ENCODE measurements at places on chromosomes 7 and 10.

GRCh38 chr10:75778665-75779064 lies 347.2 kb downstream of the LRMDA start:
- DNase-seq = no peak

DNA sequence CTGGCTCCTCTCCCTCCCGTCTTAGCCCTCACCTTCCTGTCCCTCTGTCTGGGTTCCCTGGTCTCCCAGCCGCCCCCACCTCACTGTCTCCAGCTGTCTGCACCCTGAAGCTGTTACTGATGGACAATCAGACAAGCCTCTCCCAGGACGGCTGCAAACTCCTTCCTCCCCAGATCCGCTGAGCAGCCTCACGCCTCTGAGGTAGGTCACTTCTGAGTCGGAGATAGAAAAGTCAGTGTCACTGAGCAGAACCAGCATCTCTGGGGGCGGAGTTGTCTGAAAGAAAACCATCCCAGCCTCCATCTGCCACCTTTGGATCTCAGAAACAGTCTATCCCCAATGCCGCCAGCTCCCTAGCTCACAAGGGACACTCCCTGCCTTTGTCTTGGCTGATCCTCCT lies 27.4 kb downstream of the FAM241B start:
- DNase-seq = no peak

DNA sequence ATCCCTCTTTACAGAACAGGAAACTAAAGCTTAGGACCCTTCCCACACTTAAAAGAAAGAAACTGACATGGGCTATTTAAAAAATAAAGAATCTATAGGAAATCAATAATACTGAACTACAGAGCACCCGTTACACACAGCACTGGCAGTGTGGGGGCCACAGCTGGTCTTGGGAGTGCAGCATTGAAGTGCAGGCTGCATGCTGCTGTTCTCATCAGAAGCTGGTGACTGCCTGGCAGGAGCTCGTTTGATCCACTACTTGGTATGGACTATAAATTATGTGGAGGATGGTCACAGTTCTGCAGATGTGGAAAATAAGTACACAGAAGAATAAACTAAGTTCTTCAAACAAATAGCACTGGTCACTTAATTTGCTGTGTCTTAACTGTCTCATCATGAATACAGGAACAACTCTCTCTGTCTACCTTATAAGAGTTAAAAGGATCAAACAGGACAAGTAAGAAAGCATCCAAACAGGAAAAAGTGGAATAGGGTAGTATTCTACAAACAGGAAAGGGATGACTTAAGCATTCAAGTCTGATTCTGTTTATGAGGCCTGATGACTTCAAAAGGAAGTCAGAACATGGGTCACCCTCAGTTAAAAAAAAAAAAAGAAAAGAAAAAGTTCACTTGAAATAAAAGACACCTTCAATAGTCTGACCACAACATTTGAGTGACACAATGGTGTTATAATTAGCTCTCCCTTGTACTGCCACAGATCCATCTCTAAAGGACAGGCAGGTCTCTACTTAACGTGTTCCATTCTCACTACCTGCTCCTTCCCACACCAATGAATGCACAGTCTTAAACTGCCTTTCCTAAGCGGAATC lies 21.0 kb downstream of the DOCK4 start:
- DNase-seq = no peak

GRCh38 chr7:22380333-22380732 lies 23.4 kb upstream of the RAPGEF5 start:
- DNase-seq = no peak

- DNase-seq = no peak
These were observed 27.3 kb downstream of the PLXDC2 start for GRCh38 chr10:19843487-19843886.

- no peak for DNase-seq
These were observed 23.9 kb upstream of the PNLIPRP3 start for GRCh38 chr10:116403740-116404250.

DNA sequence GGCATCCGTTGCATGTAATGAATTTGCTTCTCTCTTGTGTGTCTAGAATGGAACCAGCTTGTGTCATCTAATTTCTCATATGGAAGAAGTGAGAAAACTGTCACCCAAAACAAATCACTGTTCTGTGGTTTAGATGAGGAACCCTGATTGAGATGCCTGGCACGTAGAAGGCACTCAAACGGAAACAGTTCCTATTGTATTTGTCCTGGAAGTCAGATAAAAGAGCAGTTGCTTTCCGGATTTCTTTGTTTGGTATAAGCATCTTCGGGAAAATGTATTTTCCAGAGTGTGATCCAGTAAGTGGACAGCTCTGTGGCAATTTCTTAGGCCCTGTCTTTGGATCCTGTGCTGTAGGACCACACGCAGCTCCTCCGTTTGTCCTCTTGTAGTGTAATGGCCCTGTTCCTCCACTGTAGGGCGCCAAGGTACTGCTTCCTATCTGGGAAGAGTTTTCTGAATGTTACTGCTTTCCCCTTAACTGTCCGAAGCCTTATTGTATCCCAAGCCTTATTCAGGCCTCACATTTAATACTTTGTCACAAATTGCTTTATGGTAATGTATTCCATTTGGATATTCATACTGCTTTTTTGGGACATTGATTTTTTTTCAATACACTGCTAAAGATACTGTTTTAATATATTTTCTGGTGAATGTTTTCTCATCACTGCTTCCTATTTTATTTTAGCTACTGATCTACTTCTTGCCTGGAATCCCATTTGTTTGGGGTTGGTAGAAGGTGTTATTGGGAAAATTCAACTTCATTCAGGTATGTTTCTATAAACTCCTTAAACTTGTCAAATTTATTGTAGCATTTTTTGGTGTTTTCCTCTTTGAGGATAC lies 24.8 kb downstream of the INPP5F start:
- DNase-seq = peak; percentile 71

GRCh38 chr10:63700631-63701156 lies 179.5 kb downstream of the REEP3 start:
- no peak for DNase-seq

DNA sequence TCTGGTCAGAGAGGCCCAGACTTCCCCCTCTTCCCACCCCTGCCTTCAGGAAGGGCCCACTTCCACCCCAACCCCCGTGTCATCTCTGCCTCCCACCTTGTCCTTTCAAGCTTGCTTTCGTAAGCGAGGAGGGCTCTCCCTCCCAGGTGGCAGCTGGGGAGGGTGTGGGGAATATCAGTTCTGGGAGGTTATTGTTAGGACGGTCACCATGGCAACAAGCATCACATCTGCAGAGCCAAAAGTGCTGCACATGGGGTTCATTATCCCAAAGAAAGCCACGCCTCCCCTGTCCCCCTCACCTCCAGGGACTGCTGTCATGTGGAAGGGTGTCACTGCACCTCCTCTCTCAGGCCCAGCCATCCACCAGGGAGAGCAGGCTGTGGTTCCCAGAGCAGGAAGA lies 2.6 kb upstream of the CAMK2B start:
- no peak for DNase-seq

DNA sequence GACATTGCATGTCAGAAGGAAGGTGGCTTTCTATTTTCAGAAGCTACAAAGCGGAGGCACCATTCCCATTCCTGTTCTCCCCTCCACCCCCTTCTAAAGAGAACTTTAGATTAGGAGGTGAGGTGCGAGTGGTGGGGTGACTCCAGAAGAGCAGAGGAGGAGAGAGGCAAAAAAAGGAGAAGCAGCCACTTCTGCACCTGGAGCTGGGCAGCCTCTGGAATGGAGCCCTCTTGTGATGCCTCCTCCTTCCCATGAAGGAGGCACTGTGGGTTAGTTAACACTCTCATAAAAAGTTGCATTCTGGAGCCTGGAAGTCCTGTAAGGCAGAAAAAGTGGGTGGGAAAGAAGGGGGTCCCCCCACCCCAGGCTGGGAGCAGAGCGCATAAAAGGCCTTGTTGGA lies 4.8 kb downstream of the PTF1A start:
- DNase-seq = no peak

GRCh38 chr10:7571981-7572380 lies 94.8 kb downstream of the ITIH5 start:
- no peak for DNase-seq

DNA sequence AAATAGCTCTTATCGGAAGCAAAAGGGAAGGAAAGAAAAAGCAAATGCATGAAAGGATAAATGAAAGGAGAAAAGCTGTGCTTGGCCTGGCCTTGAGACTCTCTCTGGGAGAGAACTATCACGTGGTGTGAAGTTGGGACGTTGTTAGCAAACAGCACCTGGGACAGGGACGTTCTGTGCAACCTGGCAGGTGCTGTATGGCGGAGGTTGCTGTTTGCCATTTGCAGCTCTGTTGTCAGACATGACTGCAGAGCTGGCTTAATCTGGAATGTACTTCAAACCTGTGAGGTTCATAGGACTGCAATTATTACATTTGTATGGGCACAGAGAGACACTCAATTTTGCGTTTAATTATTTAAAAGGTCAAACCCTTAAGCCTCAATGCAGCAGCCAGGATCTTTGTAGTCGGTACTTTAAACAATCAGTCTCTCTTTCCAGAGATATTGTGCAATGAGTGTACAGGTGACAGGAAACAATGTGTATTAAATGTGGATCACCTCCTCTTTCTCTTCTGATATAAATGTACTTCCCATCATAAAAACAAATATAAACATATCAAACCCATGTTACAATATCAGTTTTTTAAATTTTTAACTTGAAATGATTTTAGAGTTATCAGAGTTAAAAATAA lies 800.5 kb upstream of the KCND2 start:
- no peak for DNase-seq

DNA sequence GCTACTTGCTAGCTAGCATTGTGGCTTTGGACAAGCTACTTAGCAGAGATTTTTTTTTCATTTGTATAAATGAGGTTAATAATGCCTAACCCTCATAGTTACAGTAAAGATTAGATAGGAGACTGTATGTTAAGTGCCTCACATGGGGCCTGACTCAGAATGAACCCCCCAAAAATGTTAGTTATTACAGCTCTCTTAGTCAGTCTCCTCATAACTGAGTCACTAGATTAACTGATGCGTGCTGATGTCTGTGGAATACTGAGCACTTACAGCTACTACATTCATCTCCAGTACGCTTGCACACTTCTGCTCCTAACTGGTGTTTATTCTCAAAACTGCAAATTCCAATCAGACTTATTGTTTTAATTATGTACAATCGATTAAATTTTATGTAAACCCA lies 315.3 kb downstream of the SNX13 start:
- no peak for DNase-seq

DNA sequence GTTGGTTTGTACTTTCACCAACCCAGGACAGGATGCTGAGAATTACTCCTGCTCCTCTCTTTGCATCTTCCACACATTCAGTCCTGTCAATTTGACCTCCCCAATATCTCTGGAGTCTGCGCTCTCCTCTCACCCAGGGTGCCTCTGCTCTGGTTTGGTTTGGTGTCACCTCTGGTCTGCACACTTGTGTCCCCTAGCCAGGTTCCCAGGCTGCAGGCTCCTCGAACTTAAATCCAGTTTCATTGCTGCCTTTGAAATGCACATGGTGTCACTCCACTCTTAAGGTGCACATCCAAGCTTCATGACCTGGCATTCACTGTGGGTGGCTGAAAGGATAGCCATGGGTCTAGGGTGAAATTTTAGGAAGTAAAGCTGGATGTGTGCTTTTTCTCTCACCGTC lies 271.6 kb downstream of the RPS24 start:
- DNase-seq = no peak

GRCh38 chr7:130152493-130153210 lies 52.6 kb downstream of the TMEM209 start:
- DNase-seq = peak; percentile 11

- no peak for DNase-seq
These were observed 110.9 kb upstream of the FAM180A start for GRCh38 chr7:135859538-135859937.

DNA sequence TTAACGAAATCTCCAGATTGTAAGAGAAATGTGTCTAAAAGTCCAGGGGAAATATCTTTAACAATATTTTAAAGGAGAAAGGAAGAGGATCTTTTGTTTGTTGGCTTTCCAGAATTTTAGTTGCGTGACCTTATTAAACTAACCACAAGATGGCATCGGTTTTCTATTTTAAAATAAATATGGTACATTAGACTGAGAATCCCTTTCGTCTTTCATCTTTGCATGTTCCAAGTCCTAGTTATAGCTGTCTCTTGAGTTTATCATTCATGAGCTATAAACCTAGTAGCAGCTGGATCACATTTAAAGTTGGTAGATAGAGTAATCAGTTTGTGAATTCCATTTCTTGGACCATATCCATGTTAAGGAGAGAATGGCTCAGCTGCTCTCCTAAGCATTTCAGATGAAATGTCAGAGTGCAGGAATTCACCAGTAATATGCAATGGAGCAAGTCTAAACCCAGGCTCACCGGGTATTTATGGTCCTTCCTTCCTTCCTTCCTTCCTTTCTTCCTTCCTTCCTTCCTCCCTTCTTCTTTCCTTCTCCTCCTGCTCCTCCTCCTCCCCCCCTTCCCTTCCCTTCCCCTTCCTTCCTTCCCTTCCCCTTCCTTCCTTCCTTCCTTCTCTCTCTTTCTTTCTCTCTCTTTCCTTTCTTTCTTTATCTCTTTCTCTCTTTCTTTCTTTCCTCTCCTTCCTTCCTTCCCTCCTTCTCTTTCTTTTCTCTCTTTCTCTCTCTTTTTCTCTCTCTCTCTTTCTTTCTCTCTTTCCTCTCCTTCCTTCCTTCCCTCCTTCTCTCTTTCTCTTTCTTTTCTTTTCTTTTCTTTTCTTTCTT lies 57.8 kb upstream of the RAB18 start:
- DNase-seq = peak; percentile 52

DNA sequence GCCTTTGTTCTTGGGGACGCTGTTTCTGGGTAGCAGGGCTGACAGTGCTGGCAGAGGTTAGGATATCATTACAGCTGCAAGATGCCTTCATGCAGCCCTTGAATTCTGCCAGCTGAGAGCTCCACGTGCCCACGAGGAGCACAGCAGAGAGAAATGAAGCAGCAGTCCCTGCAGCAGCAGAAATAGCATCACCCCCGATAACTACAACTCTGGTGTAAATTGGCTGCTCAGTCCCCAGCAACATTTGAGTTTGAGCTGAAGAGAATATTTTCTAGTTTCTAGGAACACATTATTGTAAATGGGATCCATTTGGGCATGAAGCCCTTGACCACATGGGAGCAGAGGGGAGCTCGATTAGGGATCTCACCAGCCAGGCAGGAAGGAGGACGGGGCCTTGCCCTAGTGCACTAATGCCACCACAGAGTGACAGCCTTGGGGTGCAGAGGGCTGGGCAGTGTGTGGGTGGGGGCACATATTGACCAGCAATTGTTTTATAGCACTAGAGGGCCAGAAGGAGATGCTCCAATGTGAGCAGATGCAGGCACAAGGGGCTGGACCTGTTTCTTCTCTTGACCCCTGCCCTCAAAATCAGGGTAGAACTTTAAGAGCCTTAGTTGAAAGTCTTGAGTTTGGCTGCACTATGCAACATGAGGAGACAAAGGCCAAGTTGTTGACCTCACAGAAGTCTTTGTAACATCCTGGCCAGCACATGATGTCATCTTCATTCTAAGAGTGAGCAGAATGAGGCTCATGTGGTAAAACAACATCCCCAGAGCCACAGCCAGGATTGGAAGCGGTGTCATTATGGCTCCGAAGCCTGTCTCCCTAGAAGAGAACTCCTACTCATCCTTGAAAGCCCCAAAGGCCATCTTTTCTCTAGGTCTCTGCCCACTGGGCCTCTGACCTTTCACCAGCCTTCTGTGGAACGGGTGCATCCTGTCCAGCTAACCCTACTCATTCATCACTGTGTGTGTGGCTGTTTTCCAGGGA lies 52.6 kb downstream of the ADCY1 start:
- DNase-seq = no peak
